ENCODE measurements at places on chromosomes 12 and 14.

DNA sequence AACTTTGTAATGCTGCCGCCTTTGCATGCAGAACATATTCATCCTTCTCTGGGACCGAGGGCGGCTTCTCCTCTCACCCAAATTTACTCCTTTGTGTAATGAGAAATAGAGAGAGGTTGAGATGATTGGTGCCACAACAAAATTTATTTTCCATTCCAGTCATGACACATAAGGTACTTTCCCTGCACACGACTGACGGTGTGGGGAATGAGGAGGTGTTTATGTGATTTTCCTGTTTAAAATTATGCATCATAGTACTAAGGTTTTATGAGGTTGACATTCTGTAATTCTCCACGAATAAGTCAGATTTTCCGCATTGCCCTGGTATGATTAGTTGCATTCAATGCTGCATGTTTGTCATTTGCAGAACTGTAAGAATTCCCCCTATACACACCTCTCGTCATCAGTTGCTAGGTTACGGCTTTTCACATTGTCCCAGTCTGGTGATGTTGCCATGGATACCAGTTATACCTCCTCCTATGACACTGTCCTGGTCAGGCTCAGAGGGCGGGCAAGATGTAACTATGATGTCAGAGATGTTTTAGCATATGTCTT, 23.1 kb downstream of the BICDL1 start:
- peak; percentile 55 for DNase-seq

GRCh38 chr14:81281332-81281731, 60.6 kb upstream of the GTF2A1 start:
- DNase-seq = no peak

DNA sequence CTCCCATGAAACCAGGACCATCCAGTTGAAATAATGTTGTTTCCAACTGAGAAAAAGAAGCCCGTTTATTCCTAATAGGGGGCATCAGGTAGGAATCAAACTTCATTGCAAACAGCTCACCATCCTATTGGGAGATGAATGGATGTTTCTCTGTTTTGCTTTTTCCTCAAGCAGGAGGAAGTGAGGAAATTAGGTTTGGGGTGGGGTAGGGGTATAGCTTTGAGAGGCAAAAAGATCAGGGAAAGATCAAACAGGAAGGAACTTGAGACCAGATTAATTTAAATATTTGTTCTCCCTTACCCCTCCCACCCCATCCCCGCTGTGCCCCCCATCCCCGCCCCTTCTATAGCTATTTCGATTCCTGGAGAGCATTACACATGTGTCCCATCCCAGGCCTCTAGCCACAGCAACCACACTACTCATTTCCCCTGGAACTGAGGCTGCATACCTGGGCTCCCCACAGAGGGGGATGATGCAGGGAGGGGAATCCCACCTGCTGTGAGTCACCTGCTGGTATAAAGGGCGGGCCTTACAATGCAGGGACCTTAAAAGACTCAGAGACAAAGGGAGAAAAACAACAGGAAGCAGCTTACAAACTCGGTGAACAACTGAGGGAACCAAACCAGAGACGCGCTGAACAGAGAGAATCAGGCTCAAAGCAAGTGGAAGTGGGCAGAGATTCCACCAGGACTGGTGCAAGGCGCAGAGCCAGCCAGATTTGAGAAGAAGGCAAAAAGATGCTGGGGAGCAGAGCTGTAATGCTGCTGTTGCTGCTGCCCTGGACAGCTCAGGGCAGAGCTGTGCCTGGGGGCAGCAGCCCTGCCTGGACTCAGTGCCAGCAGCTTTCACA, at the start of gene IL23A:
Gene IL23A (plus strand): TSS at position 577 of the 850 bp plus-strand sequence. CDS start 161 bp downstream, at position 738.
- peak; percentile 74 for DNase-seq

DNA sequence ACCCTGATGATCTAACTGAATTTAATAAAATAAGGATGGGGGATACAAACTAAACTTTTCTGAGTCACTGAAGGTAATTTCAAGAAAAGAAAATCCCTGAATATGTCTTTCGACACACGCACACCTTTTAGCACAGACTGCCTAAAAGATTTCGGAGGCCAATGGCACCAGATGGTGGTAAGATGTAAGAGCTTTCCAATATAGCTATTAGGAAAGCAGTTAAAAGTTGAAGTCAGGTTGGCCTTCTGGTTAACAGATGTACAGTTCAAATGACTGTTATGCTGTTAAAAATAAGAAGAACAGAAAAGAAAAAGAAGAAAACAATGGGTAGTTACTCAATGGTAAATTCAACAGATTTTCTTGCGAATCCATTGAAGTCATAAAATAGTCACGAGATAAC, 80.7 kb upstream of the KRR1 start:
- DNase-seq = no peak

DNA sequence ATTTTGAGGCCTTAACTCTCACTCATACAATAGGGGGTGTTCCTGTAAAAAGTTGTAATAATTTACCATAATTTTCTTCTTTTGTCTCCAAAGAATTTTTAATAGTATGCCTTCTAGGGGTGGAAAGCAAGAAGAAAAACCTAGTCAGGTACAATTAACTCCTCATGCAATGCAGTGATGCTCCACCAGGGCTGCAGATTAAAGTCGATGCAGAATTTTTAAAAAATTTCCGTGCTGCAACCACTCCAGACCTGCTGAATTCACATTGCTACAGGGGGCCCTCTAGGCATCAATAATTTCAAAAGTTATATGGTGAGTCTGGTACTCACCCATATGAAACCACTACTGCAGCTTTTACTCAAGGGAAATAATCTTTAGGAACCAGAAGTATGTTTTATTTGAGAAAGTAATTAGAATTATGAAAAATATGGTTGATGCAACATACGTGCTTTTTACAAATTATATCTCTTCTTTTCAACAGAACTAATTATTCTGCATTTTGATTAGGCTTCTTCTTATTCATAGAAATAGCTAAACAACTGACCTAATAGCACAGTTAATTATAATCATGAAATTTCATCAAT, 353.2 kb downstream of the BCAT1 start:
- DNase-seq = no peak

- DNase-seq = no peak
Measured at GRCh38 chr12:84986586-84986985, 49.5 kb downstream of the TSPAN19 start.

GRCh38 chr14:57345106-57345505, 45.3 kb upstream of the NAA30 start:
- DNase-seq = no peak

DNA sequence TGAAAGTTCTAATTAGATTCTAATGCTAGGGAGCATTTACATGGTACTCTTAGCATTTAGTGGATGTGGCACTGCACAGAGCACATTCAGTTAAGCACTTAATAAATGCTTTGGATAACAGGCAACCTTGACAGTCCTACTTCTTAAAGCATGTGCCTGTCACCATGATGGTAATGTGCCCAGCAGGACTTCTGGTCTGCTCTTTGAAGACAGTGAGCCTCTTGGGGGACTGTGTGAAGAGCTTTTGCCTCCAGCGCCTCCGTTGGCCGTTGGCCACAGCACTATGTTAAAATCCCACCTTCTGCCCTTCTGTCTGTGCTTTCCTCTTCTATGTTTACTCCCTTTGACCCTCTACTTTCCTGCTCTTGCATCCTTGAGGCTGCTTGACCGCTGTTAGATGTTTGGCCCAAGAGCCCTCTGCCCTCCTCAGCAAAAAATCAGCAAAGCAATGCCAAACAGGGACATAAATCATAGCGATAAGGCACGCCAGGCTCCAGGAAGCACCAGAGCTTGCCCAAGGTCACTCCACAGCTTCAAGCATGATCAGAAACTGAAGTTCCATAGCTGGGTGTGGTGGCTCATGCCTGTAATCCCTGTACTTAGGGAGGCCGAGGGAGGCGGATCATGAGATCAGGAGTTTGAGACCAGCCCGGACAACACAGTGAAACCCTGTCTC, 8.3 kb downstream of the CDKL1 start:
- no peak for DNase-seq

DNA sequence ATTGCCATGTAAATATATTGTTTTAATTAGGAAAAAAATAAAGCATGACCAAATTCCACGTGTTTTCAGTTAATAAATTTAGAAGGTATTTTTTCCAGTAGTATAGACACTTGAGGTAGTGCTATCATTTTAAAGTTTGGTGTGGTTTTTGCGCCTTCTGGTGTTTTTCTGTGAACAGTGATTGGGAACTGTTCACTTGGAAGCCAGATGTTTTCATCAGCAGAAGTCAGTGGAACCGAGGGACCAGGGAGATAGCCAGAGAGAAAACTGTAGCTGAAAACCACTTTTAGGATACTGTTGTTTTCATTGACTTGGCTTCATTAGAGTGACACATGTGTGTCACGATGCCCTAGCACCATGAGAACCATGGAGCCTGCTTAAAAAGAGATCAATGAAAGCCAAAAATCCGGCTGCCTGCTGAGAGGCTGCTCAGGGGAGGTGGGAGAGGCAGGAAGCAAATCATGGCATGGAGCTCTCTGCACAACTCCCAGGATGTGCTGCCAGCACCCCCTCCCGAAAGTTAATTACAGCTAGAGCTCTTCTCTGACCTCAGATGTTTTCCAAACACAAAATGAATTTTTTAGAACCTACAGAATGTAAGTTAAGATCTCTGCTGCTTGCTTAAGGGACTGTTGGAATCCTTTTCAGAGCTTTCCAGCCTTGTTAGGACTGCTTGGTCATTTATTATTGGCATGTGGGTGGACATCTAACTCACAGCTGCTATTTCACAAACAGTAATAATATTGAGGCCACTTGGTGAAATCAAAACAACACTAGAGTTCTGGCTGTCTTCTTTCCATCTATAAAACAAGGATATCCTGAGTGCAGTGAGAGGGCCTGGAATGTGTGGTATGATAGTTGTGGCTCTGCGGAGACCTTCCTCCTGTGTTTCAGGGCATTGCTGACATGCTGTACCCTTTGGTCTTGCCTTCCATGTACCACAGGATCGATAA, 192.3 kb downstream of the ANO4 start:
- no peak for DNase-seq

GRCh38 chr12:6964605-6965025, 5.8 kb downstream of the PHB2 start:
- DNase-seq = no peak

DNA sequence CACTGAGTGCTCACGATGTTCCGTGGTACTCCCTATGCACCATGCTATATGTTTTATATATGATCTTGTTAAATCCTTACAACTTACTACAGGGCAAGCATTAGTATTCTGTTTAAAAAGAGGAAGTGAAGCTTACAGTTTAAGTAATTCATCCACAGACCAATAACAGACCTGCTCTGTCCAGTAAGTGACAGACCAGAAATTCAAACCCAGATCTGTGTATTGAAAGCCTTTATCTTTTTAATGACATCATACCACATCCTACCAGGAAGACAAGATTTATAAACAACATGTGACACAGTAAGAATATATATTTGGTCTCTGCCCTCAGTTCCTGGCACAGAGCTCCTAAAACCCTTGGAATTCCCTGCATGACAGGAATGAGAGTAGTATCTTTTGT, 206.5 kb downstream of the STXBP6 start:
- DNase-seq = no peak

- DNase-seq = no peak
Measured at GRCh38 chr14:77071938-77072388, 26.1 kb upstream of the CIPC start.

DNA sequence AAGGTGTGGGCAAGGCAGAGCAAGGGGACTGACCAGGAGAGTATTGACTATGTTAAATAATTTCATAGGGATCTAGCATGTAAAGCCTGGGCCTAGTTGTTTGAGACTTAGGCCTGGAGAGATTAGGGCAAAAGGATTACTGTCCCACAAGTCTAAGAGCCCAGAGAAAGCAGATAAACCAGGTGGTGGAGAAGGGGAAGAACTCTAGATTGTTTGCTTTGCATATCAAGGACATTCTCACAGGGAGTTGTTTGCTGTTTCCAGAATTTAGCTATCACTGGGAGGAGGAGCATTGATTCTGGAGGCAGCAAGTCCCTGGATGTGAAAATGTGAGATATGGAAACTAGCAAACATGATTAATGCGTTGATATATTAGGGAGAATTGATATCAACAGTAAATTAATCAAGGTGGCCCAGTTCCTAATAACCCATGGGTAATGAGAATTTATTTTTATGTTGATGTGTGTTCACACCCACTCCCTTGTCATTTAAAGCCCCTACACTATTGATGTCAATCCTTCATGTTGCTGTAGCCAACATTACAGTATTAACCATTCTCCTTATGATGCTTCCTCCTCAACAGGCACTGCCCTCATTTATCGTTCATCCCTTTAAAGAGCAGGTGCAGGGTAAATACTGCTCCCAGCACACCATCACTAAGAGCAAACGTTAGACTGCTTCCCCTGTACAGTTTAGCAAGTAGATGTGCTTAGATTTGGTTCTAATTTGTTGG, 1666.7 kb upstream of the FLRT2 start:
- DNase-seq = no peak

GRCh38 chr14:68449561-68450181, 343.2 kb downstream of the ZFP36L1 start:
- no peak for DNase-seq

GRCh38 chr12:6341417-6342139, at the start of gene TNFRSF1A:
Gene TNFRSF1A, minus strand, starts transcription at chr12:6342076. Its CDS starts 262 bp downstream, at chr12:6341814.
- DNase-seq = peak; percentile 31

DNA sequence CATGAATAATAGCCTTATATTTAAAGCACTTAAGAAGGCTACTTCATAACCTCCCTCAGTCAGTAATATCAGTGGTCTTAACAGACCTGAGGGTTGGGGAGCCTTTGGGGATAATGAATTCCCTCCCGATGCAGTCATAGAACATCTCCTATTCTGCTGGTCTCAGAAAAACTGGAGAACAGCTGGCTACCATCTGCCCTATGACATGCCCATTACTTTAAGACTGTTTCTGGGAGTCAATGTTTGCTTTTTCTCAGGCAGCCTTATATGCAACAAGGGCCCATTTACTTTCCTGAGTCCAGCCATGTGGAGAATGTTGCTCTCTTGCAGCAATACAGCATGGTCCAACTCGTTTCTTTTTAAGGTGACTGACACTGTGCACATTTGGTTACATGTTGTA, 161.7 kb upstream of the PARP11 start:
- DNase-seq = no peak

DNA sequence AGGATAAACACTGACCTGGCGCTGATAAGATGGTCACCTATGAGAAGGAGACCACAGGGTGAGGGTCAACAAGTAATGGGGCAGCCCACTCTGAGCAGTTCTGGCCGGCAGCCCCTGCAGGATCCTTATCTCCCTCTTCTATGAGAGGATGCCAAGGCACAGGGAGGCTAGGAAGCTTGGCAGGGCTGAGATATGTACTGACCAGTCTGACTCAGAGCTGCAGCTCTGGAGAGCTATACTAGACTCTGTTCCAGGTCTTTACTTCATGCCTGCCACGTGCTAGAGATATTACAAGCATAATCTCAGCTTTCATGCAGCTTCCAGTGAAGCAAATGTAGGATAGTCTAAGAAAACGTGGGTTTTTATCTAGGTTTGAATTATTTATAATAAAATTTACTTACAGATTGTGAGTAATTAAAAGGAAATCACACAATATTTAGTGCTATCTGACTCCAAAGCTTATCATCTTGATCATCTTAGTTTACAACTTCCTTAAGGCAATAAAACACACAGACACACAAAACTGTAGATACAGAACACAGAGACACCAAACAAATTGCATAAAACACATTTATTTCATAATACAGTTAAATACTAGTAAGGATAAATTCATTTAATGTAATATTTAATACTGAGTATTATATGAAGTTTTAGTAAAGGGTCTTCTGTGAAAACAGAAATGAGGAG, 32.3 kb downstream of the GIT2 start:
- no peak for DNase-seq

- DNase-seq = no peak
Measured at GRCh38 chr14:90299408-90299807, 32.3 kb downstream of the NRDE2 start.

GRCh38 chr14:77965050-77965449, 165.1 kb downstream of the ADCK1 start:
- no peak for DNase-seq

All from stimulated activated CD4-positive, alpha-beta T cell treated with anti-CD3 and anti-CD28 coated beads, Interleukin-15, amount 100 ng/mL, for 1 hour (primary cell).